ENCODE measurements at places on chromosomes 4 and X. TPM values are rescaled to one million over a fixed set of nuclear protein-coding genes. Genes with fewer than 3 reads are reported as not detected.

GRCh38 chrX:152869972-152870371, 27.9 kb upstream of the ZNF185 start:
- DNase-seq: no peak

CYBB gene
- 28.8 TPM for total RNA-seq

- no peak for DNase-seq
Observed at GRCh38 chr4:87805971-87806370, 6.6 kb downstream of the IBSP start.

- DNase-seq: no peak
Observed at GRCh38 chrX:10259716-10260115, 102.9 kb downstream of the CLCN4 start.

GRCh38 chr4:10072420-10073017, 44.1 kb downstream of the WDR1 start:
- no peak for DNase-seq

CCDC158 gene
- 0.22 TPM for total RNA-seq

DNA sequence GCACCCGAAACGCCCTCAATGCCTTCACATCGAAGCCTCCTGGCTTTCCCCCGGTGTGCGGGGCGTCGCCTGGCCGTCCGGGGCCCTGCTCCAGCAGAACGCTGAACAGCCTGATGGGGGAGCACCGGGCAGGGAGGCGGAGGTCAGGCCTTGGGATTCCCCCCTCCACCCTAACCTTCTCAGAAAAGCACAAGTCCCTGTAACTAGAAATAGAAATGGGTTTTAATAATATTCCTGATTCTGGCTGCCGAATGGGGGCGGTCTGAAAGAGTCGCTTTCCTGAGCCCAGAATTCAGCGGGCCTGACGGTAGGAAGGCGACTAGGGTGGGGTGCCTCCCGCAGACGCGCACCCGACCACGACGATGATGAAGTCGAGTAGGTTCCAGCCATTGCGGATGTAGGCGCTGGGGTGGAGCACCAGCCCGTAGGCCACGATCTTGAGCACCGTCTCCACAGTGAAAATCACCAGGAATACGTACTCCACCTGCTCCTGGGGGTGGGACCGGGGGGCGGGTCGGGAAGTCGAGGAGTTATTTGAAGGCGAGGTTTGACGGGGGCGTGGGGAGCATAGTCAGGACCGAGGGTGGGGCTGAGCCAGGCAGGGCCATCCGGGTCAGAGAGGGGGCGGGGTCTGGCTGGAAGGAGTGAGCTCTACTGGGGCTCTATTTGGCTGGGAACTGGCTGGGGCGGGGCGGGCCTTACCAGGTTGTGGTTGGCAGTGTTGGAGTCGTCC, 2.5 kb downstream of the CACNA1F start:
- DNase-seq: peak; percentile 82

MORC4 gene
- 2.4 TPM for total RNA-seq

NPY2R gene
- total RNA-seq: not detected

GRCh38 chr4:107996949-107997788, 7.5 kb downstream of the HADH start:
- DNase-seq: no peak

DNA sequence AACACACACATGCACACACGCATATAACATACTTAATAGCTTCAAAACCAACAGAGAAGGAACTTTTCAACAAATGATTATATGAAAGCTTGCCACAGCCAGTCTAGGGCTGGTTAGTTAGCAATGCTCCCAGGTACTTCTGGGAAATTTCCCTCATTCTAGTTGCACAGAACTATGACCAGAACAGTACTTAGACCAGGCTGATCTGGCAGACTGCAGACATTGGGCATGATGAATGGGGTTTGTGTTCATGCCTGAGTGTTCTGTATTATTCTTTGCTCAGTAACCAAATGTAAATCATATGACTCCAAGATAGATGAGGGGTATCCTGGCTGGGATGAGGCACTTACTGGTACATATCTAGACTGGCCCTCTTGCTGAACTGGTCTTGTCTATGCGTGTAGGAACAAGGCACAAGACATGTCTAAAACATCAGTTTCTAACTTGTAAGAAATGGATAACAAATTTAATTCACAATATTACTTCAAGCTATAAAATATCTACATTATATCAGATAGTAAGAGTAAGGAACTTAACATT, 50.3 kb upstream of the GEMIN8 start:
- no peak for DNase-seq

SMPX gene
- 569 TPM for total RNA-seq

Data from Right ventricle myocardium superior (tissue), 1 donor.